Activated T-cell treated with anti-CD3 and anti-CD28 coated beads, Interleukin-2, amount 50 U/mL, for 48 hours (primary cell): ENCODE measurements at places on chromosomes 16 and 17.

- DNase-seq, result peak; percentile 32
Observed at GRCh38 chr17:75688209-75688825, 21.2 kb downstream of the SAP30BP start.

- DNase-seq, result no peak
Observed at GRCh38 chr17:74262601-74263000, 11.4 kb upstream of the DNAI2 start.

DNA sequence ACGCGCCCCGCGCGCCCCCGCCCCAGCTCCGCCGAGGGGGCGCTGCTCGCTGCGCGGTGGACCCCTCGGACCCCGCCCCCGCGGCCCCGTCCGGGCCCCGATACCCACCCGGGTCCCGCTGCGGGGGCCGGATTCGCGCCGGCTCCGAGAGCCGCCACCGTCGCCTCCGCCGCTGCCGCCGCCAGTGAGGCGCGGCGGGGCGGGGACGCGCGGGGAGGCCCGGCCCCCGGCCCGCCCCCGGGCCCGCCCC is at the start of gene TBC1D16:
TSS of gene TBC1D16 (minus strand) at position 186 of the 250 bp plus-strand sequence. CDS start 22,325 bp downstream, outside the sequence.
- no peak for DNase-seq

GRCh38 chr16:67268136-67268579 is 11.2 kb upstream of the PLEKHG4 start:
- no peak for DNase-seq

DNA sequence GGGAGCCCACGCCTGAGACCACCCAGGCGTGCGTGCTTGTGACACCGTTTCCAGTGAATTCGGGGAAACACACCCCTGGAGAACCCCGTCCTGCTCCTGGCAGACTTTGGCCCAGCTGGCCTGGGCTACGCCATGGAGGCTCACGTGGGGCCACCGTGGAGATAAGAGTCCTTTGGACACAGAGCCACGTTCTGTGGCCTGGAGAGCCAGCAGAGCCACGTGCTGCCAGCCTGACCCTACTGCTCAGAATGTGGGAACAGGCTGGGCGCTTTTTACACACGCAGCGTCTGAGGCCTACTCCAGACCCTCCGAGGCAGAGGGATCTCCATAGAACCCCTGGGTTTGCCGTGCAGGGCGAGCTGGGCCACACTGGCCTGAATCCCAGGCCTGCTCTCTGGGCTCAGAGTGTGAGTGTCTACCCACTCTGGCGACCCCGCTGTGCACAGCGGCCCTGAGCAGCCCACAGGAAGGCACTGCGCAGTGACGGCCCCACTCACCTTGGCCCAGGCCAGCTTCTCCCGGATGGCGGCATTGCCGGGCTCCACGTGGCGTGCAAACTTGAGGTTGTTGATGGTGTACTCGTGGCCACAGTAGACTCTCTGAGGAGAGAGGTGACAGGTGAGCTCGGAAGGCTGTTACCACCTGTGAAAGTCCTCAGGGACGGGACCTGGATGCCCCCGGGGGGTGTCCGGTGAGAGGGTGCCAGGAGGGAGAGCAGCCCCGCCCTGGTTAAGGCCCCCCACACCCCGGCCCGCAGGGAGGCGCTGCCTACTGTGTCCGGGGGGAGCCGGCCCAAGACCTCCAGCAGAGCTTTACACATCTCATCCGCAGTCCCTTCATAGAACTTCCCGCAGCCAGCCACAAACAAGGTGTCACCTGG is 10.0 kb downstream of the HAGH start:
- DNase-seq, result no peak

DNA sequence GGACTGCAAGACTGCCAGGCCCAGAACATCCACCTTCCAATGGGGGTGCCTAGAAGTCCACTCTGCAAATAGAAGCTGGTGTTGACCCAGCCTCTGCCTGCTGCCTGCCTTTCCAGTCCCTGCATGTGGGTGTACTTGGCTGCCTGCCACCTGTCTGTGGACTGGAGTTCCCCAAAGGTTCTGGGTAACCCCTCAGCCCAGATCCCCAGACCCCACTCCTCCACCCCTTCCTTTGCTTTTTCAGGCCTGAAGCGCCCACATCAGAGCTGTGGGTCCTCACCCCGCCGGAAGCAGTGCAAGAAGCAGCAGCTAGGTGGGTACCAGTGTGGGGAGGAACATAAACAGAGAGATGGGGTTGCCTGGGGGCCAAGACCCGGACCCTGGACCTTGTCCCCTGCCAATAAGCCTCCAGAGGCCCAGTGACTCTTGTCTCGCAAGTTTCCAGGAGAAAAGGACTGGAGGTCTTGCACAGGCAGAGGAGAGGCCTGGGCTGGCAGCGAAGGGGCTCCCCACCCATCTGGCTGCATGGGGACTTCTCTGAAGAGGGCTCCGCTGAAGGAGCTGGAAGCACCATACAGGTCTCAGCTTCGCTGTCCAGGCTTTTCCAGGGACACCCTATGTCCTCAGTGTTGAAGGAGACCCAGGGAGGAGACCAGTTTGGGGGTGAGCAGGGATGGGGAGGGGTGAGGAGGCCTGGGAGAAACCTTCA is 34.3 kb downstream of the NLRC5 start:
- DNase-seq, result peak; percentile 79

DNA sequence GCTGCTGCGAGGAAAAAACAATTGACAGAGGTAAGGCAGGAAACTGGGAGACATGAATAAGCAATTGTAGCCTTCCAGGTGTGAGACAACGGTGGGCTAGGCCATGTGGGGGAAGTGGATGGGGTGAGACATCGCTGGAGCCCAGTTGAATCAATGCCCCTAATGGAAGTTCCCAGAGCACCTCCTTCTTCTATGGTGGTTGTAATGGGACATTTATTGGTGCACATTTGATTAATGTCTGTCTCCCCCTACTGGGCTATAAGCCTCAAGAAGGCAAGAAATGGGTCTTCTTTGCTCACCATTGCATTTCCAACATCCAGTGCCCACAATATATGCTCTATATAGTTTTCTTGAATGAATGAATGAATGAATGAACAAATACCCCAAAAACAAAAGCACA is 22.7 kb upstream of the CD300E start:
- no peak for DNase-seq

GRCh38 chr17:8275421-8276290 is 12.8 kb upstream of the RANGRF start:
- DNase-seq, result no peak

DNA sequence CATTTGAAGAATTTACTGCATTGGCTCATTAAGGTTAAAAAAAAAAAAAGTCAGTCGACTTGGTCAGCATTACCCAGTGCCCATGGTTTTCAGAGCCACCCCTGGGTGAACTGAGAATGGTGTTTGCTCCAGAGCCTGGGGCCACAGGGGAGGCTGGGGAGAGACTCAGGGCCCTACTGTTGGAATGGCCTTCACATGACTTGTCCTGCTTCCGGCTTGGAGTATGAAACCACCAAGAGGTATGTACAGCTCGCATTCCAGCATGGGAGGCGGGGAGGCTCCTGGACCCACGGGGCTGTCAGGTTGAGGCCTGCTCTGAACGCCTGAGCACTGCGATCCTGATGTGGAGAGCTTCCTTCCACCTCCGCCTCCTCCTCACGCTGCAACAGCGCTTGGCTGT is 36.8 kb downstream of the MSI2 start:
- DNase-seq, result no peak

- DNase-seq, result no peak
Observed at GRCh38 chr17:79515110-79515509, 95.7 kb downstream of the RBFOX3 start.

- no peak for DNase-seq
Observed at GRCh38 chr16:58647107-58647506, 17.5 kb upstream of the CNOT1 start.

- DNase-seq, result no peak
Observed at GRCh38 chr16:84559311-84559932, 55.0 kb upstream of the MEAK7 start.

DNA sequence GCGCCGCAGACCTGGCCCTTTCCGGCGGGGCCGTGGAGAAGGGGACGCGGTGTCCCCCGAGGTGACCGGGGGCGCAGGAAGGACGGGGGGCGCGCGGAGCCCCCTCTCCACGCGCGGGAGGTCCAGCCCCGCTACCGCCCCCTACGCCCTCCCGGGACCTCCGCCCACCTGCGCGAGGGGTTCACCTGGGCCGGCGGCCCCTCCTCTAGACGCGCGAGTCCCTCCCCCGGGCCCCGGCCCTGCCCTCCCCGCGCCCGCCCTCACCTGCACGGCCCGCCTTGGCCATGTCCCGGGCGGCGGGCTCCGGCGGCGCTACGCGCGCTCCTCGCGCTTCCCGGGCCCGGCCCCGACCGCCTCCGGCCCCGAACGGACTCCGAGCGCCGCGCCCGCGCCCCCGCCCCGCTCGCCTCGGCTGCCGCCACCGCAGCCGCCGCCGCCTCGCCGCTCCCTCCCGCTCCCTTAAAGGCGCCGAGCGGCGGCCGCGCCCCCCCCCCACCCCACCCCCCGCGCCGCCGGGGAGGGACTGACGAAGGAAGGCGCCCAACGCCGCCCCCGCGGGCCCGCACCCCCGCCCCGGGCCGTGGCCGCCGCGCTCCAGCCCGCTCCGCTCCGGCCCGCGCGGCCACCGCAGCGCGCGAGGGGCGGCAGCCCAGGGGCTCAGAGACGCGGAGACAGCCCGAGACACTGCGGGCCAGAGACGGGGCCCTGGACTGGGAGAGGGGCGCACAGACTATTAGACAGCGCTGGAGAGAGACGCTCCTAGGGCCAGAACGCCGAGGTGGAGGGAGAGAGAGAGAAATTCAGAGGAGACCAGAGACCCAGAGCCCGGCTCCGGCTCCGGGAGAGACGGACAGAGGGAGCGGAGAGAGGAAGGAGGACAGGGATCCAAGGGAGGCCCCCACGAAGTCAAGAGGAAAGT is at the start of gene PITPNM3:
TSS of gene PITPNM3 (minus strand) at position 435 of the 919 bp plus-strand sequence. CDS start at position 286, 149 bp downstream.
- DNase-seq, result no peak

GRCh38 chr16:63596716-63597115 is 1525.1 kb downstream of the CDH11 start:
- DNase-seq, result no peak

- peak; percentile 66 for DNase-seq
Observed at GRCh38 chr17:78129351-78130089, 965 bp upstream of the TMC6 start.

DNA sequence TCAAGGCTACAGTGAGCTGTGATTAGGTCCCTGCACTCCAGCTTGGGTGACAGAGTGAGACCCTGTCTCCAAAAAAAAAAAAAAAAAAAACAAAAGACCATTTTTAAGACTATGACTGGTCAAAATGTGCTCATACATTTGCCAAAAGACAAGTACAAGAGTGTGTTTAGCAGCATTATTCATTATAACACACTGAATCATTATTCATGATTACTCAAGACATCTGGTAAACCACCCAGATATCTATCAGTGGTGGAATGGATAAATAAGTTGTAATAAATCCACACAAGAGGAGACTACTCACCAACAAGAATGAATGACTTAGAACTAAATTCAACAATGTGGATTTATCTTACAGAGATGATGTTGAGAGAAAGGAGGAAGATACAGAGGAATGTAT is 716.3 kb downstream of the MAF start:
- DNase-seq, result no peak

GRCh38 chr16:9978160-9978725 is 204.0 kb downstream of the GRIN2A start:
- DNase-seq, result no peak

DNA sequence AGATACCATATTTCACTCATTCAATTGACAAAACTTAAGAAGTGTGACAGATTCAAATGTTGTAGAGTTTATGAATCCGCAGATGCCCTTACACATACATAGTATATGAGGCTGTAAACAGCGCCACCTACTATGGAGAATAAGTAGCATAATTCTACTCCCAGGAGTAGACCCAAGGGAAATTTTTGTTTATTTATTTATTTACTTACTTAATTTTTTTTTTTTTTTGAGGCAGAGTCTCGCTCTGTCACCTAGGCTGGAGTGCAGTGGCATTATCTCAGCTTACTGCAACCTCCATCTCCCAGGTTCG is 35.5 kb downstream of the GAN start:
- no peak for DNase-seq

GRCh38 chr16:78892951-78893733 is 707.4 kb downstream of the MAF start:
- peak; percentile 50 for DNase-seq

DNA sequence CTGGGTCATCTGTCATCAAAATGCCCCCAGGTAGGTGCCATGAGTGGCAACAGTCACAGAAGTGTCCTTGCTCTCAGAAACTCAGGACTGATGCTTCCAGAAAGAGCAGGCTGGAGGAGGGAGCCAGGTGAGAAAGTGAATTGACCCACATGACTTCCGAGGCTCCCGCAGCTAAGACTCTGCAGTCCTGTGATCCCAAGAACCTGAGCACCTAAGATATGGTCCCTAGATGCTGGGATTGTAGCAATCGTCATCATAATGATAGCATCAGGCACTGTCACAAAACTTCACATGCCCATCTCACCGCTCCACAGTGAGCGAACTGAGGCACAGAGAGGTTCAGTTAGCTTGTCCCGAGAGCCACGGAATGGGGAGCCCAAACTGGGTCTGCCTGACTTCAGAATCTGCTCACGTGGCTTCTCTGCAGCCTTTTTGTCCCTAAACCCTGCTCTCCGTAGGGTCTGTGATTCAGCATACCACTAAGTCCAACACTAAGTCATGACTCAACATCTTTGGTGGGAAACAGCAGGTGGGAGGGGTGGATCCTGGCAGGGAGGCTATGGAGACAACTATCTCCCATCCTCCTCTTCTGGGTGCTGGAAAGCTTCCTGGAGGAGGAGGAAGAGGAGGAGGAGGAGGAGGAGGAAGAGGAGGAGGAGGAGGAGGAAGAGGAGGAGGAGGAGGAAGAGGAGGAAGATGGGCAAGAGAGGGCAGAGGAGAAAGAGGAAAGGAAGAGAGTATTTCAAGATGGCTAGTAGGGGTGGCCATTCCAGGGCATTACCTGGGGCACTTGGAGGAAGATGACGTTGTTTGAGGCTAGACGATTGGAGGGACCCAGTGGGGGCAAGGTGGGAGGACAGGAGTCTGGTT is 55.5 kb upstream of the DLX4 start:
- DNase-seq, result no peak

DNA sequence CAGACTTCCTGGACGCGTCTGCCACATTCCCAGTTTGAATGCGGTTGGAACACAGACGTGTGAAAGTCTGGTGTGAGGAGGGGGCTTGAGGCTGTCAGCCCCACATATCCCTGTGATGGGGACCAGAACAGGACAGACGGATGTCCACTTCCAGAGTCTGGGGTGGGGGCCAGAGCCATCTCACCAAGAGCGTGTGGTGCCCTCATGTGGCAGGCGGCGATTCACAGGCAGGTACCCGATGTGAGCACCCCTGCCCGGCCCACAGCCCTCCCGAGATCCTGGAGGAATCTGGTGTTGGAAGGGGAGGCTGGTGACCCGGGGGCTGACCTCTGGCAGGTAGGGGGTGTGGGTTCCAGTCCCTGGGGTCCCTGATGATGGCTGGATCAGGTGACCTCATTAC is 51.5 kb downstream of the ENGASE start:
- no peak for DNase-seq

DNA sequence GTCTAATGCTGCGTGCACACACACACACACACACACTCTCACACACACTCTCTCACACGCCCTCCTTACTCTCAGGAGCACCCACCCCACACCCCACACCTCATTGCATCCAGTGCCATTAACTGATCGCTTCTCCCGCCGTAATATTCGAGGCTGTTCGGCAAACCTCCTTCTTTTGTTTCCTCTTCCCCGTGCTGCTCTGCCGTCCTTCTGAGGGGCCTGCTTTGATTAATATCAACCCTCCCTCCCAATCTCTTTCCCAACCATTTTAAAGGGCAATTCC is 156.2 kb upstream of the TNRC6C start:
- DNase-seq, result no peak
